ENCODE measurements at places on chromosomes 4 and X.

DNA sequence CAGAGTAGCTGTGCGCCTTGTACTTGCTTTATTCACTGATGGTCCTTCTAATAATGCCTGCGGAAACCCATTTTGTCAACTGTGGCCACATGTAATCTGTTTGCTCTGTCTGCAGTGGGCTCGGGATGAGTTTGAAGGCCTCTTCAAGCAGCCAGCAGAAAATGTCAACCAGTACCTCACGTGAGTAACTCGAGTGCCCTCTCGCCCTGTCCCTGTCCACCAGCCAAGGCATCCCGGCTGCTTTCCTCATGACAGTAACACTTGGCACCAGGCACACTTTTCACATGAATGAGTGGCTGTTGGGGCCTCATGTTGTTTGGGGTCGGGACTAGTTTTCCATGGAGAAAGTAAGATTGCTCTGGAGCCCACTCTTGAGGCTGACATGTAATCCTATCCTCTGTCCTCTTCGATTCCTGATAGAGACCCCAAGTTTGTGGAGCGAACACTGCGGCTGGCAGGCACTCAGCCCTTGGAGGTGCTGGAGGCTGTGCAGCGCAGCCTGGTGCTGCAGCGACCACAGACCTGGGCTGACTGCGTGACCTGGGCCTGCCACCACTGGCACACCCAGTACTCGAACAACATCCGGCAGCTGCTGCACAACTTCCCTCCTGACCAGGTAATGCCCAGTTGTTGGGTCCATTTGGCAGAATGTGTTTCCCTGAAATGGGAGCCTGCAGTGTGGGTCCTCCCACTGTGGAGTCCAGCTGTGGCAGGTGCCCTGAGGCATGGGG, 8.8 kb upstream of the CDK16 start:
- DNase-seq = no peak

GRCh38 chr4:21625447-21625846, 323.1 kb downstream of the KCNIP4 start:
- DNase-seq = no peak

DNA sequence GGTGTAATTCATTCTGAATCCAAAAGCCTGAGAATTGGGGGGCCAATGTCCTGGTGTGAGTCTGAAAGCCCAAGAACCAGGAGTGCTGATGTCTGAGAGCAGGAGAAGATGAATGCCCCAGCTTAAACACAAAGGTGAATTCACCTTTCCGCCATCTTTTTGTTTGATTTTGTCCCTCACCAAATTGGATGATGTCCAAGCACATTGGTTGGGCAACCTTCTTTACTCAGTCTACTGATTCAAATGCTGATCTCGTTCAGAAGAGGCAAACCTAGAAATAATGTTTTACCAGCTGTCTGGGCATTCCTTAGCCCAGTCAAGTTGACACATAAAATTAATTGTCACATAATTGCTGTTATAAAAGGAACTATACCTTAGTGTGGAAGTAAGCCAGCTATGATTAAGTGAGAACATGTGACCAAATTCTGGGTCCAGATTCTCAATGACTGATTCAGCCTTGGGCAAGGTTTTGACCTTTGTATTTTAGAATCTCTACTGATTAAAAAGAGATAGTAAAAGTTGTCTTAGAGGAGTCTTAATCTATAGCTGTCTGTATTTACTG, 34.5 kb upstream of the SLC4A4 start:
- DNase-seq = no peak

DNA sequence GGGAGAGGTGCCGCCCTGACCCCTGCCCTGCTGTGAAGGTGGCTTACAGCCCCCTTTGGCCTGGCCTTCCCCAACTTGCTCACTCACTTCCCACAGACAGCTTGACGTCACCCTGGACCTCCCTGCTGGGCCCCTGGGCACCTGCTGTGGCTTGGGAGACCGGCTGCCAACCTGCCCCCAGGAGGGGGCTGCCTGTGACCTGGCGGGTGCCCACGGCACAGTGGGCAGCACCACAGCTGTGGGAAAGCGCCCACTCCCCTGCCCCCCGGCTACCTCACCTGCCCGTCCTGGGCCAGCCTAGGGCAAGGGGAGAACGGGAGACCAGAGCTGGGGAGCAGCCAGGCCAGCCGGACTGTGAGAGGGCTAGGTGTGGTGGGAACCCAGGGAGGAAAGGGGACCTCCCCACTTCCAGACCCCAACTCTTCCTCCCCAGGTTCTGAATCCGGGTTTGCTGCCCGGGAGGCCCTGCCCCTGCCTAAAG, 2.4 kb upstream of the ZFP92 start:
- no peak for DNase-seq

GRCh38 chr4:99815597-99816011, 1.0 kb upstream of the DAPP1 start:
- no peak for DNase-seq

DNA sequence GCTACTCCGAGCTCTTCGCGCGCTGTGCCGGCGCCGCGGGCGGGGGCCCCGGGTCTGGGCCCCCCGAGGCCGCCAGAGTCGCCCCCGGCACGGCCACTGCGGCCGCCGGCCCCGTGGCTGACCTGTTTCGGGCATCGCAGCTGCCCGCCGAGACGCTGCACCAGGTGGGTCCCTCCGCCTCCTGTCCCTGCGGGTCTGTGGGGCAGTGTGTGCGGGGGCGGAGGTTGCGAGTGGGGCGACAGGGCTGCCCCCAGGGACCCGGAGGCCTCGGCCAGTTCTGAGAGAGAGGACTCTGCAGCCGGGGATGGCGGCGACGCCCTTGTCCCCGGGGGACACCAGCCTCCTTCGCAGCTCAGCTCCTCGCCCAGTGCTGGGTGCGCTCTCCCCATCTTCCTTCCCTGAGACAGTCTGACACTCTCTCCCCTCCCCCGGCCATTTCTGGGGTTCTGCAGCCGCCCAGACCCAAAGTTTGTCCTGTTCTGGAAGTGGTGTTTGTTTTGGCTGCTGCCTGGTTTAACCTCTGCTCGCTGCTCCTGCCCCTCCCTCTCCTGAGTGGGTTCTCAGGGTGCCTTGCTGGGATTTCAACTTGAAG, 609 bp downstream of the REPS2 start:
- DNase-seq = no peak

GRCh38 chrX:67734111-67734753, 190.4 kb downstream of the AR start:
- no peak for DNase-seq

- no peak for DNase-seq
Observed at GRCh38 chrX:16137416-16138107, 14.2 kb downstream of the GRPR start.

GRCh38 chr4:71272976-71273375, 65.8 kb upstream of the SLC4A4 start:
- DNase-seq = no peak

DNA sequence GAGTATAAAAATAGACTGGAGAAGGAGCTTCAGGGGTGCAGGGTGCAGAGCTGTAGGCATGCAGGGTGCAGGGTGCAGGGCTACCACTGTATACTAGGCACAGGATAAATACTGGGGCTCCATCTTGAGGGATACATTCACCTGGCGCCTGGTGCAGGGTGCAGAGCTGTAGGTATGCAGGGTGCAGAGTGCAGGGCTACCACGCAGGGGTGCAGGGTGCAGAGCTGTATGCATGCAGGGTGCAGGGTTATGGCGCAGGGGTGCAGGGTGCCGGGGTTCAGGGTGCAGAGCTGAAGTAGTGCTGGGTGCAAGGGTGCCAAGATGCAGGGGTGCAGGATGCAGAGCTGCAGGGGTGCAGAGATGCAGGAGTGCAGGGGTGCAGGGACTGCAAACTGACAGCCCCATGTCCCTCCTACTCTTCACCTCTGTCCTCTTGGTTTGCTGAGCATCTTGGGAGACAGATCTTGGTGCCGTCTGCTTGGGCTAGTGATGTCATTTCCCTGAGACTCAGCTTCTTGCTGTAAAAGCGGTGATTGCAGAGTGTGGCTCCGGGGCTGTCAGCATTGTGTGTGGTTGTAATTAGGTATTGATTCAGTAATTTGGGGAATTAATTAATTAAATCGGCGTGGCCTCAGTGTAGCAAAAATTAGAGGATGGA, 91.2 kb downstream of the ADRA2C start:
- no peak for DNase-seq

DNA sequence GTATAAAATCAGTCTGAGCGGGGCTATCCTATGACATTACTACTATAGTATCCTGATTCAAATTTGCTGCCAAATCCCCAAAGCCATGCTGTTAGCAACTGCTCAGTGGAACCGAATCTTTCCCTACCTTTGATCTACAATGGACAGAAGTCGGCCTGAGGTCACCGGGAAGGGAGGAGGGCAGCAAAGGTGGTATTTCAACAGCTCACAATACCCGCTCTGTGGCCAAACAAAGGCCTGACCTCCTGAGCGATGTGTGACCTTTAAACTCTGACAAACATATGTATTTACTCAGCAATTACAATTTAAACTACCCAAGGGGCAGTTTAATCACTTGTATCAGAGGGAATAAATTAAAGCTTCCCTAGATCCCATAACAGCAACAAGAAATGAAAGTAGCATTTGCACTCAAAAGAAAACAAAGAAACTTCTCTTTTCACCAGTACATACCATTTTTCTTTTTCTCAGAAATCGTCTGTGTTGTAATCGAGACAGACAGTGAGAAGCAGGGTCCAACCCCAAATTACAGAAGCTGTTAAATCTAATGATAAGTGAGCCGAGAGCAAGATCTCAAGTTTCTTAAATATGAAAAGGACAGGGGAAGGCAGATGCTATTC, 11.6 kb upstream of the TMEM128 start:
- DNase-seq = no peak

- no peak for DNase-seq
Observed at GRCh38 chr4:147789596-147789995, 57.7 kb downstream of the ARHGAP10 start.

- no peak for DNase-seq
Observed at GRCh38 chr4:81984746-81985145, 389.0 kb downstream of the HNRNPD start.

DNA sequence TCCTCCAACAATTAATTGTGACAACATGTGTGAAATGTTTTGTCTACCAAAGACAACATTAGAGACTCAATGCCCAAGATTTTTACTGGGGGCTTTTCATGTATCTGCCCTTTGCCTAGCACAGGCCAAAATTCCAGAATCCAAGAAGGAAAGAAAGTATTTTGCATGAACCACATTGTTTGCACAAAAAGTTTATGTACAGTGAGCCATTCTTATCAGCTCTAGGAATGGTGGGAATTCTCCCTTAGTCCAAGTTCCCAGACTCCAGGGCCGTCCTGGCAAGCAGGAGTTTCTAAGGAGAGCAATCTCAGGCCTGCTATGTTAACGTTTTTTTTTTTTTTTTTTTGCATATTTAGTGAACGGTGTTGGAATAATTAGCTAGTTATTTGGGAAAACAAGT, 21.6 kb downstream of the GPRASP1 start:
- no peak for DNase-seq

GRCh38 chrX:39619182-39620009, 478.4 kb downstream of the BCOR start:
- DNase-seq = no peak

- DNase-seq = no peak
Observed at GRCh38 chrX:136711147-136711546, 63.2 kb downstream of the CD40LG start.

GRCh38 chr4:82618103-82618720, 56.4 kb upstream of the TMEM150C start:
- no peak for DNase-seq

DNA sequence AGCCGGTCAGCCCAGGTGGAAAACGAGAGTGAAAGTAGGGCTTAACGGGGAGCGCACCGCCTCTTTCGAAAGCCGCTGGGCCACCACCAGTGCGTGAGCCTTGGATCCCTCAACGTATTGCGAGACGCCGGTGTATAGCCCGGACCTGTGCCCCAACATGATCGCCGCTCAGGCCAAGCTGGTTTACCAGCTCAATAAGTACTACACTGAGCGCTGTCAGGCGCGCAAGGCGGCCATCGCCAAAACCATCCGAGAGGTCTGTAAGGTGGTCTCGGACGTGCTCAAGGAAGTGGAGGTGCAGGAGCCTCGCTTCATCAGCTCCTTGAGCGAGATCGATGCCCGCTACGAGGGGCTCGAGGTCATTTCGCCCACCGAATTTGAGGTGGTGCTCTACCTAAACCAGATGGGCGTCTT, 929 bp downstream of the MAB21L2 start:
- DNase-seq = no peak

DNA sequence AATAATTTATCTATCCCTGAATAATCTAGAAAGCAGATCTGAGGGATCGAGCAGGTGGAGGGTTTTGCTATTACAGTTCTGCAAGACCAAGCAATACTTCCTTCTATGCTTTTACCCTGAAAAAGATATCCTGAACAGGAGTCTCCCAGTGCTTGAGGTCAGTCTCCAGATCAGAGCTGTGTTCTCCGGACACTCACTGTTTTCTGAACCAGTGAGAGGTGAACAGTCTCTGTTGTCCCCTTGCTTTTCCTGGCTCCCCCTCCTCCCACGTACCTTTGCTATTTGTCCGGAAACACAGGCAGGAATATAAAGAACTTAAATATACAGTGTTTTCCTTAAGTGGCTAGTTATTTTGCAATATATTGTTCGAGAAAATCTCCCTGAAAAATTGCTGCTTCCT, 116.6 kb downstream of the ATXN3L start:
- DNase-seq = no peak

DNA sequence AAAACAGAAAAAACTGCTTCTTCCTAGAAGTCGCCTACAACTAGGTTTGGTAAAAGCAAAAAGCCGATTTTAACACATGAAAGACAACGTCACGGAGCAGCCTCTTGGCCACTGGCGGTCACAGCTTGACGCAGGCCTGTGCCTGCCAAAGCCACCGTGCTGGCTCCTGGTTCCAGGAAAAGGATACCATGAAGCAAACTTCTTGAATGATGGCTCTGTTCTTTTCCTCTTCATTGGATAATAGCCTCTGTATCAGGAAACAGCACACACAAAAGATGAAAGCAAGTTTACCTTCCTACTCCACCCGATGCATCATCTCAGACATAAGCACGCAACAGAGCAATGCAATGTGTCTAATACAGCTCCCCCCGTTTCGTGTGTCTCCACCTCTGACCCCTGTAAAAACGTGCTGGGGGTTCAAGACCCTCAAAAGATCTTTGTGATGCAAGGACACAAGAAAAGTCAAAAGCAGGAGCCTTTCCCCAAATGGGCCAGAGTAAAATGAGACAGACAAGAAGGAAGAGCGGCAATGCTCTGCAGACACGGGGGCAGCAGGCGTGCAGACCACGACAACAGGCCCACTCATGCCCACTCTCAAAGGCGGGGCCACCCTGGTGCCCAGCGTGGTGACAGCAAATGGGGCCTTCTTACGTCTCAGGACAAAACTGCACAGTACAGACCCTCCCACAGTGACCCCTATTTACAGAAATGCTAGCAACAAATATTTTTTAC, 19.4 kb downstream of the GAK start:
- no peak for DNase-seq

DNA sequence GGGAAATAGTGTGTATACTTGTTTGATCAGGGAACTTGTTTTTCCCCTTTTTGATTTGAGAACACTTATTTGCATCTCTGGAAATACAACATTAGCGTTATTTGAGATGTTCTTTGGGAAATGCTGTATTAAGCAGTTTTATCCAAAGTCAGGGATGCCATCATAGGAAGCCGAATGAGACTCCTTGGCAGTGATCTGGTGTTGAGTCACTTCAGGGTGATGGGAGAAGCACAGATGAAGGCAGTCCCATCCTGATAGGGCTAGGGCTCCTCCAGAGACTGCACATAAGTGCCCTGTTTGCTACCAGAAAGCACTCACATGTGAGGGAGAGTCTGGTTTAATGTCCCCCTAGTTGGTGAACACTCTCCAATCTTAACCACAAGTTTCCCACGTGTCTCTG, 62.3 kb downstream of the IL1RAPL1 start:
- DNase-seq = no peak

GRCh38 chr4:11669156-11669555, 240.5 kb upstream of the HS3ST1 start:
- DNase-seq = no peak
